ENCODE measurements at places on chromosomes 13 and 19.

DNA sequence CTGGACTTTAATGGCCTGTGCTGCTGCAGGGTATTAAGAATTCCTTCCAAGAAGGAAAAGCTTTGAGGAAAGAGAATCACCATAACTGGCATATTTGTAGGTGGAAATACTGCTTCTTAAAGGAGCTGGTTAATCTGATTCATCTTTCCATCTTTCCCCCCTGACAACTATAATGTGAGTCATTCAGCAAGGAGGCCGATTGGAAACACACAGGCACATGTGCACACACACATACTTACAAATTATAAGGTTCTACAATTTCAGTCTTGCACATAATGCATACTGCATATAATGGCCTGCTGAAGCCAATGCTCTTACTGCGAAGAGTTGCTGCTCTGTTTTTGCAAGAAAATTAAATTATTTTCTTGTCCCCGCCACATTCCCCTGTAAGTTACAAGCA is 78.8 kb upstream of the TPP2 start:
- no peak for DNase-seq

GRCh38 chr13:40315416-40316064 is 350.9 kb downstream of the FOXO1 start:
- peak; percentile 10 for DNase-seq

- peak; percentile 70 for DNase-seq
Measured at GRCh38 chr19:48510421-48511268, 990 bp downstream of the LMTK3 start.

DNA sequence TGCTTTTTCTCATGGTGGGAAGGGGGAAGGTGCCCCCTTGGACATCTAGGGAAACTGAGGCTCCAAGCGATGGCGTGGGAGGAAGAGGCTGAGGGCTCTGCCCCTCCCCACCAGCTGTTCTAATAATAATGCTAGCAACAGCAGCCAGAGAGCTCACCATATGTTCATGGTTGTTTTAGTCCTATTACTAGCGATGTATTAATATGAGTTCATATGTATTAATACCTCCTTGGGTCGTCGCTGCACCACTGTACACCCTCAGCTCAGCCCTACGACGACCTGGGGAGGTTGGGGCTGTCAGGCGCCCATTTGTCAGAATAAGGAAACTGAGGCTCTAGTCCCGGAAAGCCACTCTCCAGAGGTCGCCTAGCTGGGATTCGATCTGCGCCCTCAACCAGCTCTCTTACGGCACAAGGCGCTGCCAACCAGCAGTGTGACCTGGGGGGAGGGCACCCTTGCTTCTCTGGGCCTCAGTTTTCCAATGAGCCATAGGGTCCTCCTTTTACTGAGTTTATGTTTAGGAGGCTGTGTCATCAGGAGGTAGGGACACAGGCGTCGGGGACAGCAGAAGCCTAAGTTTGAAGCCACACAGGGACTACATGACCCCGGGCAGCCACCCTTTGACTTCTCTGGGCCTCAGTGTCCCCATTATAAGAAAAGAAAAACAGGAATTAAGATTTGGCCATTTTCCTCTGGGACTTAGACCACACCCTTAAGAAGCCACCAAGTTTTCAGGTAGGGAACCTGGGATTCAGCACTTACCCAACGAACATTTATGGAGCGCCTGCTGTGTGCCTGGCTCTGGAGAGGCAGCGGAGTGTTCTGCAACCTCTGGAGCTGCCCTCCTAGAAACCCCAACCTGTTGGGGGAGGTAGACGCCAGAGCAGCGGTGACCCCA is 664 bp downstream of the MAST3 start:
- no peak for DNase-seq

Data from effector CD8-positive, alpha-beta T cell (primary cell).